GM12891 (cell line): ENCODE measurements at places on chromosomes 4 and X.

GRCh38 chr4:78197947-78198346, 140.8 kb downstream of the FRAS1 start:
- no peak for DNase-seq

- DNase-seq: no peak
Observed at GRCh38 chrX:39309018-39309635, 507.9 kb downstream of the MID1IP1 start.

DNA sequence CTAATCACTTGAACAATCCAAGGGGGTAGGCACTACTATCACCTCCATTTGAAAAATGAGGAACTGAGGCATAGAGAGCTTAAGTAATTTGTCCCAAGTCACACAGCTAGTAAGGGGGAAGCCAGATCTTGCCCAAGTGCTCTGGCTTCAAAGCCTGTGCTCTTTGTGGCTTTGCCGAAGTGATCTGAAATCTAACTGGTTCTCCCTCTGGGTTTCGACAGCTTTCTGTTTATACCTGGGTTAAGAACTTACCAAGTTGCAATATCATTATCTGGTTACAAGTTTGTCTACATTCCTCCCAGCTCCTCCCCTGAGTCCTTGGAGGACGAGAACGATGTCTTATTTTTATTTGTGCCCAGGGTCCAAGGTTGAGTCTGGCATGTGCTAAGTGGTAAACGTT, 125.3 kb upstream of the RAI2 start:
- no peak for DNase-seq

GRCh38 chr4:126890994-126891393, 741.8 kb upstream of the INTU start:
- no peak for DNase-seq
